Kidney glomerular epithelial cell (primary cell): ENCODE measurements at places on chromosomes 6 and 20.
A peak's percentile ranks its signal among the peaks of the same experiment; 100 is the strongest.

GRCh38 chr6:157768304-157768703 is 54.7 kb upstream of the SNX9 start:
- DNase-seq = no peak

DNA sequence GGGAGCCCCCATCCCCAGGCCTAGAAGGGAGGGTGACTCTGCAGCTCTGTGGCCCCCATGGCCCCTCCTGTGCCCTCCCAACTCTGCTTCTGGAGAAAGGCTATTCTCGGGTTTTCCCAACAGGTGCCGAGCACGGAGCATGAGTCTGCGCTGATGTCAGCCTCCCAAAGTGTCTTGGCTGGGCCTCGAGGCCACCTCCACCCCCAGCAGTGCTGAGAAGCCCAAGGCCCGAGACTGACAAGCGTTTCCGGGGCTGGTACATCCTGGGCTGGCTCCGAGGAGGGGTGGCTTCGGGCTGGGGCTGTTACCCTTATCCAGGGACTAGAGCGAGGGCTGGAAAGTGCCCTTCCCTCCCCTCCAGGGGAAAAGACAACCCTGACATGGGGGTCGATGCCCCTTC is 60.2 kb upstream of the GATA5 start:
- no peak for DNase-seq

- DNase-seq = no peak
These were observed 2.0 kb upstream of the CAPN11 start for GRCh38 chr6:44156494-44157151.

DNA sequence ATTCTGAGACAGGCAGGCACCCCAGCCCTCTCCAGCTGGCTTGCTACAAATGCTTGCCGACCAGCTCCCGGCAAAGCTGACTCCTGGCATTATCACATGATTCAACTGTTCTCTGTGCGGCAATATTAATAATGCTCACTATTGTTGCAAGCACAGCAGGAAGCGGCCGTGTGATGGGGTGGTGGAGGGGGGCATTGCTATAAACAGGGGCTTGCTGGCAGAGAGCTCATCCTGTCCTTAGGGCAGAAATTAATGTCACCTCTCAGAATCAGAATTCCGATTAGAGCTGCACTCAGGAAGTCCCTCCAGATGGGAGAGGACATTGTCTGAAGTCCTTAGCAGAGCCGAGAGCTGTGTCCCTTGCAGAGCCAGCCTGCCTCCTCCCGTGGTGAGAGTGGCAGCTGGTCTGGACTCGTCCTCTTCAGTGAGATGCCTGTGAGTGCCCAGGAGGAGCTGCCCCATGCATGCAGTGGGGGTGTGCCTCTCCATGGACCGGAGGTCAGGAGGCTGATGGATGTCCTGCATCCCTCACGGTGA is 162.5 kb downstream of the CDH4 start:
- DNase-seq = no peak

- DNase-seq = no peak
These were observed 40.8 kb downstream of the ANKEF1 start for GRCh38 chr20:10075606-10076005.

- no peak for DNase-seq
These were observed 8.9 kb upstream of the SNRNP48 start for GRCh38 chr6:7580927-7581618.

- no peak for DNase-seq
These were observed 75.6 kb downstream of the INSM1 start for GRCh38 chr20:20443504-20443903.

DNA sequence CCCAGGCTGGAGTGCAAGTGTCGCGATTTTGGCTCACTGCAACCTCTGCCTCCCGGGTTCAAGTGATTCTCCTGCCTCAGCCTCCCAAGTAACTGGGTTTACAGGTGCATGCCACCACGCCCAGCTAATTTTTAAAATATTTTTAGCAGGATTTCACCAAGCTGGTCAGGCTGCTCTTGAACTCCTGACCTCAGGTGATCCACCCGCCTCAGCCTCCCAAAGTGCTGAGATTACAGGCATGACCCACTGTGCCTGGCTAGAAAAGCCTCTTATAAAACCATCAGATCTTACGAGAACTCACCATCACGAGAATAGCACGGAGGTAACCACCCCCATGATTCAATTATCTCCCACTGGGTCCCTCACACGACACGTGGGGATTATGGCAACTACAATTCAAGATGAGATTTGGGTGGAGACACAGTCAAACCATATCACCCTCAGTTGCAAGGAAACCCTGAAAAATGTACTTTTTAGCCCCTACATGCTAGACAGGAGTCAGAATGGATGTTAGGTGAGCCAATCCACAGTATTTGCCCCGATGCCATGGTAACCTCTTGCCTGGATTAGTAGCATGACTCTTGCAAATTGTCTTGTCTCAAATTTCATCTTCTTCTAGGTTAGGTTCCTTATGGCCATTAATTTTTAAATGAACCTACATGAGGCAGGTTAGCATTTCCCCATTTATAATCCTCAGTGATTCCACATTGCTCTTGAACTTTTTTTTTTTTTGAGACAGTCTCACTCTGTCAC is 17.1 kb upstream of the SASH1 start:
- no peak for DNase-seq

- DNase-seq = no peak
These were observed 132.2 kb downstream of the DHX35 start for GRCh38 chr20:39094391-39094790.

DNA sequence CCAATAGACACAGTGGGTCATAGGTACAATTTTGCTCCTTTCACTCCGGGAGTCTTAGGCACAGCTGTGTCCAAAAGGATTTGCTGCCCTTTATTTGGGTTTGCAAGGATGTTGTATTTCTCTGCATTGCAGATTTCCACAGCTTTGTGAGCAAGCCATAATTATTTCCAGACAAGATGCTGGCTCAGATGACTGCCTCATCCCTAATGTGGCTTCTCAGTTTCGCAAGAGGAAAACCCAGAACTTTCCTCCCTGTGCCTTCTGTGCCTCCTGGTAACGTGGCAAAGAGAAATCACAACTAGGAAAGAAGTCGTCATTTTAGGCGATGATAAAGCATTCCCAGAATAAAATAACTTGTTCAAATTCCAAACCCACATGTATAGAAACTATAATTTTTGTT is 33.7 kb downstream of the FAM50B start:
- DNase-seq = no peak

DNA sequence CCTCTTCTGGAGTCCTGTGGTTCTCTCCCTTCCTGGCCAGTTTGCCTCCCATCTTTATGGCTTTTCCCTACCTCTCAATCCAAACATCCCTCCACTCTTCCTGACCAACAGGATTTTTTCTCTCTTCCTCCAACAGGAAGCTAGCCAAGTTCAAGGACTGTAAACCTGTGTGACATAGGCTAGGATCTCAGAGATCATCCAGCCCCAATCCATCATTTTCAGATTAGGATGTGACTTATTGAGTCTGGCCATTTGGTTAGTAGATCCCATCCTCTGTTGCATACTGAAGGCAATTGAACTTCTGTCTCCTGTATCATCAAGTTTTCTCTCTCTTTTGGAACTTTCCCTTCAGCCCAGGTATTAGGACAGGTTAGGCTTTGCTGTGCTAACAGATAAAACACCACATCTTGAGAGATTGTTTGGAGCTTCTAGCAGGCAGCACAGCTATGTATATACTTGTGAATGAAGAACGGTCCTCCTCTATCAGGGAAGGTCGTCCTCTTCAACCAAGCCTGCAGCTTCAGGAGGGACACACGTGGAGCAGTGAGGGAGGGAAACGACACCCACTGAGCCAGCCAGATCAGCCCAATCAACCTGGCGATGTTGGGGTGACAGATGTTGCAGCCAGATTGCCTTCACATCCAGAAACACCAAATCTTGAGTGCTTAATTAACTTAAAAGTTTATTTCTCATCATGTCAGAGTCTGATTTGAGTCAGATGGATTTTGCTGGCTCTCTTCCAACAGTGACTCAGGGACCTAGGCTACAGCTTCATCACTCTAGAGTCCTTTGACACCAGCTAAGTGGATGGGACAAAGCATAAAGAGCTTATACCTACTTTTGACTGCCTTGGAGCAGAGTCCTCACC is 106.8 kb downstream of the GJA10 start:
- DNase-seq = no peak

- no peak for DNase-seq
These were observed 15.0 kb downstream of the DUSP22 start for GRCh38 chr6:307065-307814.

GRCh38 chr20:10658051-10658823 is 15.6 kb downstream of the JAG1 start:
- peak; percentile 71 for DNase-seq

- peak; percentile 67 for DNase-seq
These were observed 73.4 kb upstream of the FBXO30 start for GRCh38 chr6:145887969-145888368.

DNA sequence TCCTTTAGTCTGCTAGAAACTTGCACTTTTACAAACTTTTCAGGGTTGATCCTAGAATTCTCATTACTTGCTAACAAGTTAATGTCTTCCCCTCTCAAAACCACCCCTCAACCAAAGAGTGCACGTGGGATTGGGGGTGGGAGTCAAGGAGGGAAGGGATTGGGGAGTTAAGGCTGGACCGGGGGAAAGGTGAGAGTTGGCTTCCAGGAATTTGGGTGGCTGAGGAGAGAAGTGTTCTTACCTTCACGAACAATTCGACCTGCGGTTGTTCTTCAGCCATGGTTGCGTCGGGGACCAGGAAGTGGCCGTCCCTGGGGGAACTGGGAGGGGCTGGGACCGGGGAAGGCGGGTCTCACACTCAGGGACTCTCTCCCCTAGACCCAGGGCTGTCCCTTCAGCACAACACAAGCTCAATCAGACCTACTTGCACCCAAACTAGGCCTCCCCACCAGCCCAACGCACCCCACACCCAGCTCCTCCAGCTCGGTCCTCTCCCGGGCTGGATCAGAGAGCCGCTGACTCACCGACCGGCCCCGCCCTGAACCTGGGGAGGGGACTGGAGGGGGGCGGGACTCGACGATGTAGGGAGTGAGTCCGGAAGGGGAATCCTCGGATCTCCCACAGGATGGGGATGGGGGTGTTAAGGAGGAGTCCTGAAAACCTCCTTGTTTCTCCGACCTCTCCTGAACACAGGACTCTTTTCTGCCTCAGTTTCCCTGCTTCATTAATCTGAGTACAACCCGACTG is at the start of gene CLIC1:
CLIC1 (minus strand) TSS at position 510 of the 747 bp plus-strand sequence; CDS start at position 280, 230 bp downstream.
- DNase-seq = peak; percentile 63

DNA sequence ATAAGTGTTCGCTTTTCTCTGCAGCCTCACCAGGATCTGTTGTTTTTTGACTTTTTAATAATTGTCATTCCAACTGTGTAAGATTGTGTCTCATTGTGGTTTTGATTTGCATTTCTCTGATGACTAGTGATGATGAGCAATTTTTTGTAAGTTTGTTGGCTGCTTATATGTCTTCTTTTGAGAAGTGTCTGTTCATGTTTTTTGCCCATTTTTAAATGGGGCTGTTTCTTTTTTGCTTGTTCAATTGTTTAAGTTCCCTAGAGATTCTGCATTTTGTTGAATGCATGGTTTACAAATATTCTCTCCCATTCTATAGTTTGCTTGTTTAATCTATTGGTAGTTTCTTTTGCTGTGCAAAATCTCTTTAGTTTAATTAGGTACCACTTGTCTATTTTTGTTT is 295.9 kb downstream of the PACRG start:
- DNase-seq = no peak

- DNase-seq = no peak
These were observed 428.4 kb upstream of the MARCKS start for GRCh38 chr6:113428702-113429101.

GRCh38 chr6:12014873-12015149 is 2.7 kb downstream of the HIVEP1 start:
- DNase-seq = no peak

DNA sequence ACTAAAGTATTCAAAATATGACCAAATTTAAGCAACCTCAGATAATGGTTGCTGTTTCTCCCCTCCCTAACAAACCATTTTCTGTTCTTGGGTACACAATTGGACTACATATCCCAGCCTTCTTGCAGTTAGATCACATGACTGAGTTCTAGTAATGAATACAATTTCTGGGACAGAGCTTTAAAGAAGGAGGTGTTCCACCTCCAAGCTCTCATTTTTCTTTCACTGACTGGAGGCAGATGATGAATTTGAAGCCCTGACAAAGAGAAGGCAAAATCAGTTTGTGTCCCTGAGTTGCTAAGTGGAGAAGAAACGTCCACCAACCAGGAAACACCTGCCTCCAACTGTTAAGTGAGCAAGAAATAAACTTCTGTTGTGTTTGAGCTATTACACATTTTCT is 117.2 kb downstream of the LCA5 start:
- peak; percentile 8 for DNase-seq

DNA sequence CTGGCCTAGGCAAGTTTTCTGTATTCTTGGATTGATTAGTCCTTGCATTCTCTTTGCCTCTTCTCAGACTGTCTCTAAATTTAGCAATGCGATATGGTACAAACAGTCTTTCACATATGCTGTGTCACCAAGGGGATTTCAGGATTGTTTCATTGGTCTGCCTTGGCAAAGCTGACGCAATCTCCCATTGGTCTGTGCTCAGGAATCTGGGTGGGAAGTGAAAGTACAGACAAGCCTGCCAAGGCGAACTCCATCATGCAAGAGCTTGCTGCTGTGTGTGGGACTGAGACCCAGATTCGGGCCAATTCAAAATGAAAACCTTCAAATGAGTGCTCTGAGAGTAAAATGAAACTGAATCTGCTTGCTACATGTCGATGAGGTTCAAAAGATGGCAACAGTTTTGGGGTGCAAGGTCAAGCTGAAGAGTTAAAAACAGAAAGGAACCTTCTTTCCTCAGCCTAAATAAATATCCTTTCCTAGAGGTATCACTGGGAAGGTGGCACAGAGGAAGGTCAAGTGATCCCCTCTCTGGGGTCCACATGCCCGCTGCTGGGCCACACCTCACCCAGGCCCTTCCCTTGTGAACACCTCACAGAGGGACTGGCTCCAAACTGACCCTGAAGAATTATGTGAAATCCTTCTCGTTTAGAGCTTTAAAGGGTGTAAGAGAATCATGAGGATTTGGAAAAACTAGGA is 198.8 kb upstream of the PREP start:
- DNase-seq = peak; percentile 57

DNA sequence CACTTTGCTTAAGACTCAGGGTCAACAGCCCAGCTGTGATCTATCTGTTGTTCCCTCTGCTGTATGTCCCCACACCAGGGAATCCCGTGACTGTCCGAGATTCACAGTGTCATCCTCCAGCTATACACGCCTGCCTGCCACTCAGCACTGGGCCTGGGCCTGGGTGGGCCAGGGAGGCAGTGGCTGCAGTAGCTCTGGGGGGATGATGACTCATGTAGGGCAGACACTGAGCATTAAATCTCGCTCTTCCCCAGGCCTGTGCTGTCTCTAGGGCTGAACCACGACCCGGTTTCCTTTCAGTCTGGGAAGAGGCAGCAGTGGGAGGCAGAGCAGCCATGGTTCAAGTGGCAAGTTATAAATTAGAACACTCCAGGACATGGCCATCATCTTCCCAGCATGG is 173.9 kb downstream of the LRFN2 start:
- DNase-seq = no peak

GRCh38 chr6:24441599-24441904 is 38.8 kb downstream of the MRS2 start:
- DNase-seq = no peak
